ENCODE measurements at places on chromosomes 13 and 19. TPM values are rescaled to one million over a fixed set of nuclear protein-coding genes. Genes with fewer than 3 reads are reported as not detected.

The FAM83E gene
- 2.7 TPM for total RNA-seq

The CYP2A7 gene
- total RNA-seq: not detected

The PEPD gene
- 15.3 TPM for total RNA-seq

The OR7A10 gene
- total RNA-seq: not detected

The WDR62 gene
- 7.9 TPM for total RNA-seq

The KCTD4 gene
- 0.63 TPM for total RNA-seq

The HTR2A gene
- total RNA-seq: 0.19 TPM

The PDE4C gene
- 1.9 TPM for total RNA-seq

The DPF1 gene
- total RNA-seq: 47.9 TPM

The INSR gene
- total RNA-seq: 16.5 TPM

The WDR88 gene
- total RNA-seq: 0.62 TPM

The SIGLEC12 gene
- total RNA-seq: 0.39 TPM

The ZNF628 gene
- 5.2 TPM for total RNA-seq

The PLPP2 gene
- 1.9 TPM for total RNA-seq

The ADM5 gene
- 2.6 TPM for total RNA-seq

The LGALS14 gene
- not detected for total RNA-seq

The PSG6 gene
- 0.32 TPM for total RNA-seq

The ZNF296 gene
- total RNA-seq: 1.8 TPM

The B3GNT3 gene
- 0.09 TPM for total RNA-seq

The CGB7 gene
- 0.31 TPM for total RNA-seq

The ZNF491 gene
- total RNA-seq: 1.5 TPM

The PNMA8B gene
- total RNA-seq: 5.4 TPM

The CALR3 gene
- 0.18 TPM for total RNA-seq

The KIR3DL1 gene
- total RNA-seq: 0.18 TPM

The CEACAM7 gene
- total RNA-seq: not detected

The LILRB1 gene
- 3.8 TPM for total RNA-seq

The ZNF432 gene
- 13.5 TPM for total RNA-seq
